ENCODE measurements at places on chromosomes 13 and 19.

- DNase-seq, result no peak
These were observed 2.0 kb downstream of the NACC1 start for GRCh38 chr19:13120031-13120430.

DNA sequence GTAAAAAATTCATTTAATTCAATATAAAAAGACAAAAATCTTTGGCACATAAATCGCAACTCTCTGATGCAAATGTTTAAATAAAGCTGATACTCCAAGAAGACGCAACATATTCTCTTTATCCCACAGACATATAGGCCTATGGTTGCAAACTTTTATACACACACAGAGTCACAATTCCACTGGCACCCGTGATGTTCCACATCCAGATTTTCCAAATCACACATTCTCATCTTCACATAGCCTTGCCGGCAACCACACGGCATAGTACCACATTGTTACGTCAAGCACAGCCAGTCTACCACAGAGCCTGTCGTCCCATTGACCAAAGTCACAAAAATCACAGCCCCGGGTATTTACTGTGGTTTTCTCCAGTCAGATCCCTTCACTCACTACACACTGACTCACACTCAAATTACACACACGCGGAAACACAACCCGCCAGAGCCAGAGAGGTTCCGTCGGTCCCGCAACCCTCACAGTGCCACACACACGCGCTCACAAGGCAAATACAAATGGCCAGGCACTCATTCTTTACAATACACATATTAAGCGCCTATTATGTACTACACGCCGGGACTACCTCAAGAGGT, 546 bp upstream of the ZNF546 start:
- no peak for DNase-seq

DNA sequence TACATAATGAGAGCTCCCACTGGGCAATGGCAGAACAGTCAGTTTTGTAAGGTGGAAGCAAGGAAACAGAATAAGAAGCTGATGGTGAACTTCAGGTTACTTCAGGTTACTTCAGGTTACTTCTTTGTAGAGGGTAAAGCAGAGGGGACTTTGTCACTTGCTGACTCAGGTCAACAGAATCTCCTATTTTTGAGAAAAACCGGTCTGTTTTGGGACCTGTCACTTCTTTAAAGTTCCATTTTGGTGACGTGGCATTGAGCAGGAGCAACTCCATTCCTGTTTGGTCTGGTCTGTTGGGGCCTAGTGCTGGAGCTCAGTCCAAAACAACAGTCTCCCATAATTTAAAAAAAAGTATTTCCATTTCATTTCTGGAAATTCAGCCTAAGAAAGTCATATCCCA, 29.7 kb downstream of the ATP11A start:
- DNase-seq, result no peak

- no peak for DNase-seq
These were observed 1.0 kb downstream of the IRF2BP1 start for GRCh38 chr19:45884682-45885555.

- DNase-seq, result no peak
These were observed 437.7 kb upstream of the ZNF507 start for GRCh38 chr19:31907661-31908060.

GRCh38 chr19:8642561-8642960, 12.1 kb downstream of the NFILZ start:
- DNase-seq, result no peak

DNA sequence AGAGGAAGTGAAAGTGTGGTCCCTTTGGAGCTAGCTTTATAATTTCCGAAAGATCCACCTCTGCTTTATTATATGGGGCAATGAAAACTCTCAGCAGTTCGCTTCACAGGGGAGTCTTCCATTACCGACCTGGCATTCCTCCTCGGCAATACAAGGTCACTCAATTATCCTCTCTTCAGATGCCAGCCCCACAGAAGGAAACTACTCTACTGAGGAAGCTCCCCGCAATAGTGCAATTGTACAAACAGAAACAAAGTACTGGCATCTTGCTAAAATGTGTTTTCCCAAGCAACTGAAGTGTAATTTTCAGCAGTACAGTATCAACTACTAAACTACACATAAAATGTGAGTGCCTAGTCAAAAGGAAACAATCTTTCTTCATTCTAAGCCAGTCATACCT, 702.0 kb downstream of the PCDH9 start:
- no peak for DNase-seq

DNA sequence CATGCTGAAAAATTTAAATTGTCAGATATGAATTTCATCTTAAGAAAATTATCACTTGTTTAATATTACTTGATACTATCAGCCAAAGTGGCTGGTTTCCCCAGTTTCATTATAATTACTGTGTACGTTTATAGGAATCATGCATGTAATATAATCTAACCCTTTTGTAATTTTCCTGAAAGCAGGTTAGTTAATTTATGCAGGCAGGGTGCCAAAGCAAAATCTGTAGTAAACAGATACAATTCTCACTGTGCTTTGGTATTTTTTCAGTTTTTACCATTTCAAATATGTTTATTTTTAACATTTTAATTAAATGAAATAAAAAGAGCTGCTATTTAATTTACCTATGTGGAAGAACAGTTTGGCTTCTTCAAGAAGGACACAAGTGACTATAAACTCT, 1227.5 kb upstream of the MIR17HG start:
- DNase-seq, result no peak

DNA sequence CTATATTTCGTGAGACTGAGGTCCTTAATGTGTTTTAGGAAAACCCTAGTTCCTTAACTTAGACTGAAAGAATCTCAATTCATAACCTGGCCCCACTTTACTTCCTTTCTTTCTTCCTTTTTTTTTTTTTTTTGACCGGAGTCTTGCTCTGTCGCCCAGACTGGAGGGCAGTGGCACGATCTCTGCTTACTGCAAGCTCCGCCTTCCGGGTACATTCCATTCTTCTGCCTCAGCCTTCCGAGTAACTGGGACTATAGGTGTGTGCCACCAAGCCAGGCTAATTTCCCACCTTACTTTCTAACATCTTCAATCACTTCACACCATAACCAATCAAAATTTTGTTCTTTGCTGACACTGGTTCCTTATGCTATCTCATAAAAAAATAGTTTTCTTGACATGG, 2097.0 kb downstream of the PCDH9 start:
- DNase-seq, result no peak

GRCh38 chr19:13033819-13034611, 38.7 kb downstream of the NFIX start:
- no peak for DNase-seq

DNA sequence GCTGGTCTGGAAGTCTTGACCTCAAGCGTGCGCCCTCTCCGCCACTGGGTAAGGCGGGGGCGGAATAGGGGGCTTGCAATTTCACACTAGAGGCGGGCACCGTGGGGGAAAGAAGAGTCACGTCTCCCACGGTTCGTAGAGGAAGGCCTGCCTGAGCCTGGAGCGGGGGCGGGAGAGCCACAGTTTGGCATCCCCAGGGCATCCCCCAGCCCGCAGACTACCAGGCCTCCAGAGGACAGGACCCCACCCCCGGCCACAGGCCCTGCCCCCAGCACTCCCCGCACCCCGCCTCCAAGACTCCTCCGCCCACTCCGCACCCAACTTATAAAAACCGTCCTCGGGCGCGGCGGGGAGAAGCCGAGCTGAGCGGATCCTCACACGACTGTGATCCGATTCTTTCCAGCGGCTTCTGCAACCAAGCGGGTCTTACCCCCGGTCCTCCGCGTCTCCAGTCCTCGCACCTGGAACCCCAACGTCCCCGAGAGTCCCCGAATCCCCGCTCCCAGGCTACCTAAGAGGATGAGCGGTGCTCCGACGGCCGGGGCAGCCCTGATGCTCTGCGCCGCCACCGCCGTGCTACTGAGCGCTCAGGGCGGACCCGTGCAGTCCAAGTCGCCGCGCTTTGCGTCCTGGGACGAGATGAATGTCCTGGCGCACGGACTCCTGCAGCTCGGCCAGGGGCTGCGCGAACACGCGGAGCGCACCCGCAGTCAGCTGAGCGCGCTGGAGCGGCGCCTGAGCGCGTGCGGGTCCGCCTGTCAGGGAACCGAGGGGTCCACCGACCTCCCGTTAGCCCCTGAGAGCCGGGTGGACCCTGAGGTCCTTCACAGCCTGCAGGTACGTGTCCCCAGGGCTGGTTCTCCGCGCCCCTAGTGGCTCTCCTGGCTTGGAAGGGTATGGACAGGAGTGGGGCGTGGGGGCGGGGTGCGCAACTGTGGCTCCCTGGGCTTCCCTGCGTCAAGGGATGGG, at the start of gene ANGPTL4:
Gene ANGPTL4 (plus strand): TSS at position 353 of the 969 bp plus-strand sequence. CDS start 167 bp downstream, at position 520.
- no peak for DNase-seq

DNA sequence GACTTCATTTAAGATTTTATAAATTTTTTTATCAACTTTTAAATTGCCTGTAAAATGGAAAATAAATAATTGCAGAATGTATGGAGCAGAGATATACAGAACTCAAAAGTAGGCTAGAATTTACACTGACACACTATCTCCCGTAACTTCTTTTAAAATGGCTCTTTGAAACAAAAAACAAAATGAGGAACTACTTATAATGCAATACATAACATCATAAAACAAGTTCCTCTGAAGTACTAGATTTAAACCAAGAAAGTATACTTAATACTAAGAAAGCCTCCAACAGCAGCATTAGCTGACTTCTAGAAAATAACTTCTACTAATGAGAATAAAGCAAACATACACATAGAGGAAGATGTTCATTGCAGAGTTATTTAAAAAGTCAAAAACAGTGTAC, 17.0 kb downstream of the RBM26 start:
- no peak for DNase-seq

GRCh38 chr13:39998166-39998565, 342.7 kb downstream of the COG6 start:
- DNase-seq, result no peak

DNA sequence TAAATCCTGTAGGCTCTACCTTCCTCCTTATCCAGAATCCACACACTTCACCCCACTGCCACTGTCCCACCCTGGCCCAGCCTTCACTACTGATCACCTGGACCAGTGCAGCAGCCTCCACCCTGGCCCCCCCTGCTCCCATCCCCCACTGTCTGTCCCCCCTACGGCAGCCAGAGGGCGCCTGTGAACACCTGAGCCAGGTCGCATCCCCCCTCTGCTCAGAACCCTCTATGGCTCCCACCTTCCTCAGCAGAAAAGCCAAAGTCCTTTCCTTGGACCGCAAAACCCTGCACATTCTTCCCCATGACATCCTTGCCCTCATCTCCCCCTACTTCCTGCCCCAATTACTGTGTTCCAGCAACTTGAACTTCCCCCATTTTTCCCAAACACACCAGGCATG, 20.6 kb downstream of the ELAVL3 start:
- no peak for DNase-seq

GRCh38 chr13:79245937-79246577, 160.0 kb downstream of the RBM26 start:
- DNase-seq, result no peak

DNA sequence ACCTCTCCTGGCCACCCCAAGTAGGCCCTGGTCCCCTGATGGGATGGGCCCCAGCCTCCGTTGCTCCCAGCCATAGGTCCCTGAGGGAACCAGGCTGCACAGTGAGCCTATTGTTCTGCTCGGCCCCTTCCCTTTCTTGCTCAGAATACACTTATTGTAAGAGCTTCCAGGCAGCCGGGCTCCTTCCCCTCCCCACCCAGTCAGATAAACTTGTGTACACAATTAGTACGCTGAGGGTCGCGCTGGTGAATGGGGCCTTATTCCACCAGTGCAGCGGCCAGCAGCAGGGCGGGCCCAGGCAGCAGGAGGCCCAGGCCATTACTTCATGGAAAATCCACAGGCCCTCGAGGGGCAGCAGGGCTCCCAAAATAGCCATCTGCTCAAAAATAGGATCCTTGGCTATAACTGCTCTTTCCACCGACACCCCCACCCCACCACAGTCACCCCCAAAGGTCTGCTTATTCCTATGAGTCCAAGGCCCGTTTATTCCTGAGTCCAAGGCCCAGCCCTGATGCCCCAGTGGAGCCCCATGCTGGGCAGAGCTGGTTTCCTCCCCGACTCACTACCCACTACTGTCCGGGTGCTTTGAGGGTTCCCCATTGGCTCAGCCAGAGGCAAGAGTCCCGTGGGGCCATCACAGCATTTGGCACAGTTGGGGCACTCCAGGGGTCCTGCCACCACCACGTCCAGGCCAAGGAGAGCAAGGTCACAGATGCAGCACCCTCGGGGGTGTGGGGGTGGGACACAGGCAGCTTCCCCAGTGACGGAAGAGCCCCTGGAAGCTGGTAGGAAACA, 22.1 kb downstream of the CAPN12 start:
- no peak for DNase-seq

DNA sequence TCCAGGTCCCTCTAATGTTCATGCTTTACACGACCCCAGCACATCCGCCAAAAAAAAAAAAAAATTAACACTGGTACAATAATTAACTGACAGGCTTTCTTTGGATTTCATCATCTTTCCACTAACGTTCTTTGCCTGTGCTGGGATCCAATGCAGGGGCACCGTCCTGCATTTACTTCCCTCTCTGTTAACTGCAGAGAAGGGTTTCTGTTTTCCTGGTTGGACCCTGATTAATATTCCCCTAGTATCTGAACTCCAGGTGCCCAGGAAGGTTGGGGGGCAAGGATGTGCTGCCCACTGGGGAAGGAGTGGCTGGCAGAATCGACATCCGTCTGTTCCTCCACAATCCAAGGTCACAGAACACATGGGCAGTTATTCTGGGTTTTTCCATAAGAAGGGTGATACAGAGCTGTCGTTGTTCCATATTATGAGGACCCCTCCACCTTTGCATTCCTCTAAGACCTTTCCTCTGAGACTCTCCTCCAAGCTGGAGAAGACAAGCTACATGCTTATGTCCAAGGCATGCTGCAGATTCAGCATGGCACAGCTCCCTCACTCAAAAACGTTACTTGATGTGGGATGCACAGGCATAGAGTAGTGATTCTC, 4.5 kb upstream of the LAIR1 start:
- DNase-seq, result no peak

- DNase-seq, result no peak
These were observed 25.9 kb downstream of the CLEC4M start for GRCh38 chr19:7788933-7789323.

DNA sequence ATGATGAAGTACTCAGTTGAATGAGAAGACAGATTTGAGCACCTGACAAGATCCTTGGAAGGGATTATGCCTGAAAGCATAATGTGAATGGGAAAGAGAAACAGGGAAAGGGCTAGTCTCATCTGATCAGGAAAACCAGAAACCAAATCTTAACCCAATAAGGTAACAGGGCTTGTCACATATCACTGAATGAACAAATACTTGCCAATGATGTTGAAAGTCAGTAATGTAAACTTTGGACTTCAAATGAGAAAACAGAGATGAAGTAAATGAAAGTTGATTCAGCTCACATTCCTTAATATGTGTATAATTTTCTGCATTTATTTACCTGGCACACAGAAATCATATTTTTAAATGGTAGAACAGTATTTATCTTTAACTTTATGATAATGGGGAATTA, 480.0 kb downstream of the KCTD12 start:
- DNase-seq, result no peak

- no peak for DNase-seq
These were observed 431.5 kb downstream of the FGF14 start for GRCh38 chr13:101970341-101970740.
